Osteocyte (in vitro differentiated cells): ENCODE measurements at places on chromosomes 1 and 21. TPM values are rescaled to one million over a fixed set of nuclear protein-coding genes. Genes with fewer than 3 reads are reported as not detected.

The NBPF14 gene
- 30.3 and 30.5 TPM in 2 replicates for total RNA-seq

The NBPF1 gene
- total RNA-seq, result 50.1 and 55.6 TPM in 2 replicates

The RHEX gene
- total RNA-seq, result not detected in 2 replicates

The ESPN gene
- total RNA-seq, result 0.31 TPM in 1 of 2 replicates, not detected in the other

DNA sequence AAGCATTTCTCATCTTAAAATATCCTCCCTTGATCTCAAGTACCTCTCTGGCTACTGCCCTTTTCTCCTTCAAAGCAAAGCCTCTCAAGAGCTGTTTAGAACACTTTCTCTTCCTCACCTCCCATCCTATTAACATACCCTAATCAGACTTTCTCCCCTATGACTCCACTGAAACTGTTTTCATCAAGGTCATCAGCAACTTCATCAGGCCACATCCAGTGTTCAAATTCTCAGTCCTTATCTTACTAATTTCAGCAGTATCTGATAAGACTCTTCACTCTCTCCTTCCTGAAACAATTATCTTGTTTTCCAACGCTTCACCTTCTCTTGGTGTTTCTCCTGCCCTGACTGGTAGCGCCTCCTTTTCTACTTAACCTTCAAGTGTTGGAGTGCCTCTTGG, 1.5 kb upstream of the RAP1A start:
- peaks cover 29% of the 10 kb centered on the region for H3K4me1 ChIP-seq
- no peaks in the 10 kb centered on the region for H3K27me3 ChIP-seq
- no peak overlapping the region for H3K27ac ChIP-seq
- no peak for DNase-seq

- H3K4me3 ChIP-seq, result no peak overlapping the region
- no peaks in the 10 kb centered on the region for H3K36me3 ChIP-seq
- peaks cover 13% of the 10 kb centered on the region for H3K4me1 ChIP-seq
- no peaks in the 10 kb centered on the region for H3K27me3 ChIP-seq
- no peak overlapping the region for H3K27ac ChIP-seq
Measured at GRCh38 chr1:8167936-8168335, 141.8 kb upstream of the ERRFI1 start.

DNA sequence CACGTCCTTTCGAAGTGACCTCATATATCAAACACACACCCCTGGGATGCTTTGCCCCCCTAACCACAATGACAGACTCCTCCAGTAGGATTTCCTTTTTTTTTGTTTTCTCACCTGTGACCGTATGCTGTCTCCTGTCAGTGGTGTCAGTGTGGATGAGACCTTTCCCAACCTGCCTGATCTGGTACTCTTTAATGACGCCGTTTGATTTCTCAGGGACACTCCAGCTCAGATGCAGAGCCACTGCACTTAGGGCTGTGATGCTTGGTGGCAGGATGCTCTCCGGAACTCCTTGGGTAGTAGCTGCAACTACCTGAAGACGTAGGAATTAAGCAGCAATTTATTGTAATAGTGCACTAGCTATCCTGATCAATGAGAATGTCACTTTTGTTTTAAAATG, 212.6 kb downstream of the KCTD3 start:
- H3K4me1 ChIP-seq, result no peaks in the 10 kb centered on the region
- H3K27me3 ChIP-seq, result peaks cover 8% of the 10 kb centered on the region
- H3K36me3 ChIP-seq, result no peaks in the 10 kb centered on the region
- no peak overlapping the region for H3K4me3 ChIP-seq
- H3K27ac ChIP-seq, result no peak overlapping the region

DNA sequence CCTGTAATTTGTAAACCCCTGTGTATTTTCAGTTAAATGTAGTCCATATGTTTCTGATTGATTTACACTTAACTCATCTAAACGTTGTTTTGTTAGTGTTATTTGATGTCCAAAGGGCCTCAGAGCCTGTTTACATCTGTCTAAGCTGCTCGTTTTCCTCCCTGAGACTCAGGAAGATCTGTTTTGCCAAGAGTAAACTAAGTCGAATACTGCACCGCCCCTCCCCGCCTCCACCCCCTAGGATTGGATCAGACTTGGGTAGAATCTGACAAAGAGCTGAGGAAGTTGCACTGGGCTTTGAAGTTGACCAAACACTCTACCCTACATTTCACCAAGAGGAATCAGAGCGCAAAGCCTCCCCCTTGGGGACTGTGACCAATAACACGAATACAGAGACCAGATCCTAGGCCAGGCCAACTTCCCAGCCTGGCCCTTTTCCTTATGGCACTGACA, 206.9 kb upstream of the LMO4 start:
- DNase-seq, result no peak
- H3K4me3 ChIP-seq, result no peak overlapping the region
- peaks cover 14% of the 10 kb centered on the region for H3K4me1 ChIP-seq

GRCh38 chr1:222077206-222077605, 335.3 kb upstream of the DUSP10 start:
- no peaks in the 10 kb centered on the region for H3K36me3 ChIP-seq
- H3K27ac ChIP-seq, result no peak overlapping the region
- peaks cover 4% of the 10 kb centered on the region for H3K4me1 ChIP-seq
- DNase-seq, result no peak
- no peaks in the 10 kb centered on the region for H3K27me3 ChIP-seq

- H3K4me1 ChIP-seq, result no peaks in the 10 kb centered on the region
- no peak overlapping the region for H3K4me3 ChIP-seq
- H3K27me3 ChIP-seq, result peaks cover 4% of the 10 kb centered on the region
Measured at GRCh38 chr1:222306512-222306911, 241.4 kb downstream of the HHIPL2 start.

DNA sequence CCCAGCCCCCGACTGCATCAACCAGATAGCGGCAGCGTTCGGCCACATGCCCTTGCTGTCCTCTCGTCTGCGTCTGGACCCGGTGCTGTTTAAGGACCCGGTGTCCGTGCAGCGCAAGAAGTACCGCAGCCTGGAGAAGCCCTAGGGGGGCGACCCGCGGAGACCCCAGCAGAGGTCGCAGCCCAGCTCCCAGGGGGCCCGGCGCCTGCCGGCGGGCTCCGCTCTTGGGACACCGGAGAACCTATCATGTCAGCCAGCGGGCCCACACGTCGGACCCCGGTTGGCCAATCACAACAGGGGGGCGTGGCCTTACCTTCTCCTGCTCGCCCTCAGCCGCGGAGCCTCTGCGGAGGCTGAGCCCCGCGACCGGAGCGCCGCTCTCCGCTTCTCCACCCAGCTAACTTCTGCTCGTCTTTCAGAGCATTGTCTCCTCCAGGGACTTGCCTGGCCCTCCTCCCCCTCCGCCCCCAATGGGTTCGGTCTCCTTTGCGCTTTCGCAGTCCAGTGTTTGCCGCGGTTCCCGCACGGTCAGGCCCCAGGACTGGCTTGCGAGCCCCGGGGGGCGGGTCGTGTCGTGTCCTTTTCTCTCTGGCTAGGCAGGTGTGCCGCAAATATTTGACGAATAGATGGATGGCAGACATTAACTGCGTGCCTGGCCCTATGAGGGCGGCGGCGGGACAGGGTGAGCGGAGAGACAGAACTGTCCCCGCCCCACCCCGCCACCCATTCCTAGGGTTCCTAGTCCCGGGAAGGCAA, 10.5 kb downstream of the SLC30A2 start:
- H3K4me1 ChIP-seq, result peaks cover 11% of the 10 kb centered on the region
- DNase-seq, result peak; percentile 96
- H3K27ac ChIP-seq, result peak overlapping the region; percentile 80
- H3K4me3 ChIP-seq, result peak overlapping the region; percentile 96
- peaks cover 6% of the 10 kb centered on the region for H3K27me3 ChIP-seq
- no peaks in the 10 kb centered on the region for H3K36me3 ChIP-seq

GRCh38 chr1:184568148-184568547, 181.3 kb downstream of the C1orf21 start:
- no peaks in the 10 kb centered on the region for H3K27me3 ChIP-seq
- DNase-seq, result no peak
- no peak overlapping the region for H3K4me3 ChIP-seq
- H3K27ac ChIP-seq, result no peak overlapping the region
- H3K4me1 ChIP-seq, result no peaks in the 10 kb centered on the region

GRCh38 chr1:16385659-16386453, 18.8 kb downstream of the SZRD1 start:
- H3K4me3 ChIP-seq, result no peak overlapping the region
- H3K4me1 ChIP-seq, result peaks cover 42% of the 10 kb centered on the region
- no peak for DNase-seq
- H3K27ac ChIP-seq, result peak overlapping the region; percentile 80
- peaks cover 4% of the 10 kb centered on the region for H3K36me3 ChIP-seq
- H3K27me3 ChIP-seq, result no peaks in the 10 kb centered on the region

- H3K4me1 ChIP-seq, result no peaks in the 10 kb centered on the region
- no peak overlapping the region for H3K27ac ChIP-seq
- no peak for DNase-seq
- H3K4me3 ChIP-seq, result no peak overlapping the region
- H3K36me3 ChIP-seq, result peaks cover 6% of the 10 kb centered on the region
Measured at GRCh38 chr1:201573030-201573429, 34.1 kb downstream of the NAV1 start.

DNA sequence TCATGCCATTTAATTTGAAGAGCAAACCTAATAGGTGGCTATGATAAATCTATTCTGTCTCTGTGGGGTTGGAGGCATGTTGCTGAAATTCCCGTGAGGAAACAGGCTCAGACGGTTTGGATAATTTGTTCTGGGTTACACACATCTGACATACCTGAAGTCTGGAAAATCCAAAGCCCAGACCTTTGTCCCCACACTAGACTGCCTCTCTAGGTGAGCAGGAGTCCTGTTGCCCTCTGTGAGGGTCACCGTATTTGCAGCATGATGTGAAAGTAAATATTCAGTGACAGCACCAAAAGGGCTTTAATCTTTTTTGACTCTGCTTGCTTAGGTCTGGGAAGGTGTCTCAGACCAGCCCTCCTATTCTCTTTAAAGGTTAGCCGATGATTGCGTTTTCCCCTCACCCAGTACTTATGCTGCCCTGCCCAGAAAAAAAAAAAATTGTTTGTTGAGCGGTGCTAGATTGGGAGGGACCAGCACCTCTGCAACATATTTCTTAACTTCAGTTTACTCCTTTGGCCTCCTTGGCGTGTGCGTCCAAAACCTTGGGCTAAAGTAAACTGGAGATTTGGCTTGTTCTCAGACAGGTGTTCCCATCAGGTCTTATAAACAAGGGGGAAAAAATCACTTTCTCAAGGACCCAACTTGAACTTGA, 67.0 kb downstream of the CACHD1 start:
- peaks cover 42% of the 10 kb centered on the region for H3K4me1 ChIP-seq
- H3K4me3 ChIP-seq, result no peak overlapping the region
- no peaks in the 10 kb centered on the region for H3K36me3 ChIP-seq
- no peaks in the 10 kb centered on the region for H3K27me3 ChIP-seq

DNA sequence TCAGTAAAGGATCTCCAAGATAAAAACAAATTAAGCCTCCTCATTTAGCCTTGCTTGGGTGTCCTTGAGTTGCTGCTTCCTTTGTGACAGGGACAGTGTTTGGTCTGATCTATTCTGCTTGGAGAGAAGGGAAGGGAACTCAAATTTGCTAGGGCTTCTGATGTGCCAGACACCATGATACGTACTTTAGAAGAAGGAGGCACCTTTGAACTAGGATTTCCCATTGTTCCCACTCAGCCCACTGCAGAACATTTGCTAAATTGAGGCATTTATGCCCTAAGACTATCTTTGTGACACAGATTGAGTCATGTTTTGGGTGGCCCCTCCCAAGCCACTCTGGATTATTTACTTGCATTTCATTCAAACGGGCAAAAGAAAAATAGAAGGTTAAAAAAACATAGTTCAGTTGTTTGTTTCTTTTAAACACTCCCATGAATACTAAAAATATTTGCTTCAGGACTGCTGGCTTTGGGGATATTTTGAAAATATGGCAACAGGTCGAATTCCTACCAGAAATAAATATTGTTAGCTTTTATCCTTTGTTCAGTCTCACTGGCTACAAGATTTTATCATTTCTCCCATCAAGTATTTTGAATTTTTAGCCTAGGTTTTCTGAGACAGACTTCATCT, 81.9 kb upstream of the WLS start:
- peak overlapping the region; percentile 55 for H3K27ac ChIP-seq
- no peak overlapping the region for H3K4me3 ChIP-seq
- H3K4me1 ChIP-seq, result peaks cover 17% of the 10 kb centered on the region
- DNase-seq, result no peak
- no peaks in the 10 kb centered on the region for H3K27me3 ChIP-seq

DNA sequence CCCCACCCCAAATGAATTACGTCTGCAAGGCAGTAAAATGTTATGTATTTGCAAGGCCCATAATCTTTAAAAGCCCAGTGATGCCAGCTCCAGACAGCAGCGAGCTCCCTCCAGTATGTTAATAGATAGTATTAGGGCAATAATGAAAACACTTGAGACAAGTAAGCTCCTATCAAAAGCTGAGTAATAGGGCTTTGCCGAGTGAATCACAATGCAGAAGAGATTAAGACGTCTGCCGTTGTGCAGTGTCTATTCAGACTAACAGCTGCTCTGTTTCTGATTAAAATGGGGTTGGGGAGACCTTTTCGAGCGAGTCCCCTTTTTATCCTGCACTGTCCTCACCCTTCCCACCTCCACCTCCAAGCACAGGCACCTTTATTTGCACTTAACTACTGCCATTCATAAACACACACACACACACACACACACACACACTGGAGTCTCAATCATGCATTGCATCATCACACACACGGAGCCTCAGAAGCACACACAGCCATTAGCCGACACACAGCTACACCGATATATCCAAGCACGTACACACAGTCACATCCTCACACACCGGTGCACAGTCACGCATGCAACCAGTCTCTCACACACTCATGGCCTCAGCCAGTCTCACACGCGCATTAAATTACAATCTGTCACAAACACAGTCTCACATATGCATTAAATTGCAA, 46.0 kb upstream of the FOXO6 start:
- no peak overlapping the region for H3K4me3 ChIP-seq
- H3K27ac ChIP-seq, result no peak overlapping the region
- peaks cover 23% of the 10 kb centered on the region for H3K4me1 ChIP-seq
- no peaks in the 10 kb centered on the region for H3K36me3 ChIP-seq
- peaks cover 11% of the 10 kb centered on the region for H3K27me3 ChIP-seq

DNA sequence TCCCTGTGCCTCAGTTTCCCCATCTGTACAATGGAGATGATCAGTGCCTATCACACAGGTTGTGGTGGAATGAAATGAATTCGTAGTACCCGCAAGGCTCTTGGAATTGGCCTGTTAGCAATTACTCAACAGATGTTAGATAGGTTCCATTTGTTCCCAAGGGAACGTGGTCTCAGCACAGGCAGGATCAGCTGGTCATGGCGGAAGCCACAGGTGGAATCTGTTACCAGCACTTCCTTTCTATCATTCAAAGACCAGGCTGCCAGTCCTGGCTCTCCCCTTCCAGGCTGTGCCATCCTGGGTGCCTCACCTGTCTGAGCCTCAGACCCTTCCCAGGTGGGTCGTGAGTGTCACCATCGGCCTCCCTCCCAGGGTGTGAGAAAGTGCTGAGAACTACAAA, 61.5 kb downstream of the FBXO2 start:
- DNase-seq, result no peak
- H3K27ac ChIP-seq, result no peak overlapping the region
- H3K4me1 ChIP-seq, result no peaks in the 10 kb centered on the region
- no peak overlapping the region for H3K4me3 ChIP-seq
- H3K36me3 ChIP-seq, result no peaks in the 10 kb centered on the region

GRCh38 chr1:164641353-164641730, 82.4 kb downstream of the PBX1 start:
- H3K27me3 ChIP-seq, result no peaks in the 10 kb centered on the region
- no peak for DNase-seq
- peaks cover 7% of the 10 kb centered on the region for H3K4me1 ChIP-seq
- H3K4me3 ChIP-seq, result no peak overlapping the region
- peaks cover 2% of the 10 kb centered on the region for H3K36me3 ChIP-seq
- no peak overlapping the region for H3K27ac ChIP-seq
